H9 (cell line): ENCODE measurements at places on chromosomes 2 and 18. TPM values are rescaled to one million over a fixed set of nuclear protein-coding genes. Genes with fewer than 3 reads are reported as not detected.

SOWAHC gene
- 20.1 and 20.9 TPM in 2 replicates for total RNA-seq

DNA sequence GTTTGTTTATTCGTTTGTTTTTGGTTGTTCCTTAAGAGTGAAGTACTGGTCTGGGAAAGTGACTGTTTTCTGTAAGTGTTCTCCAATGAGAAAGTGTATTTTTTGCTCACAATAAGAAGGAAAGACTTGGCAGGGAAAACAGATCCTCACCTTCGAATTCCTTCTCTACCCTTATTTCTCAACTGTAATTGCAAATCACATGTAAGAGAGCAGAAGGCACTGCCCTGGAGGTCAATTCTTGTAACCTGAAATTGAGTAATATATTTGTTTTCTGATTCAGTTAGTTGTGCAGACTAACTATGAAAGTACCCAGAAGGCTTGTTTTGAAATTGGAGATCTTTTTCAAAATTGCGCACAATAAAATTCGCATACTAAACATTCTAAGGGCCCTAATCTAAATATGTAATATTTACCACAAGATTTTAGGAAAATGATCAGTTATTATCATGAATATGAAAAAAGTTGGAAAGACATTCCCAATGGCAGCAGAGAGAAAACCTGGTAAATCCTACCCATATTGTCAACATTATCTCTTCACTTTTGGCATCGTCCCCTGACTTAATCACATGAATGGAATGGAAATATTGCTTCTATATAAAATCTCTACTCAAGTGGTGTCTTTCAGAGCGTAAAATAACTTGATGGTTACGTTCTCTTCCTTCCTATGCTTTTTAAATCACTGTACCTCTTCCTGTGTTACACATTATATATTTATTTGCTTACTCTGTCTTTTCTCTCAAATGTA, 24.1 kb downstream of the TFPI start:
- DNase-seq: no peak

- DNase-seq: no peak
Observed at GRCh38 chr2:230166557-230167170, 53.1 kb downstream of the SP110 start.

DNA sequence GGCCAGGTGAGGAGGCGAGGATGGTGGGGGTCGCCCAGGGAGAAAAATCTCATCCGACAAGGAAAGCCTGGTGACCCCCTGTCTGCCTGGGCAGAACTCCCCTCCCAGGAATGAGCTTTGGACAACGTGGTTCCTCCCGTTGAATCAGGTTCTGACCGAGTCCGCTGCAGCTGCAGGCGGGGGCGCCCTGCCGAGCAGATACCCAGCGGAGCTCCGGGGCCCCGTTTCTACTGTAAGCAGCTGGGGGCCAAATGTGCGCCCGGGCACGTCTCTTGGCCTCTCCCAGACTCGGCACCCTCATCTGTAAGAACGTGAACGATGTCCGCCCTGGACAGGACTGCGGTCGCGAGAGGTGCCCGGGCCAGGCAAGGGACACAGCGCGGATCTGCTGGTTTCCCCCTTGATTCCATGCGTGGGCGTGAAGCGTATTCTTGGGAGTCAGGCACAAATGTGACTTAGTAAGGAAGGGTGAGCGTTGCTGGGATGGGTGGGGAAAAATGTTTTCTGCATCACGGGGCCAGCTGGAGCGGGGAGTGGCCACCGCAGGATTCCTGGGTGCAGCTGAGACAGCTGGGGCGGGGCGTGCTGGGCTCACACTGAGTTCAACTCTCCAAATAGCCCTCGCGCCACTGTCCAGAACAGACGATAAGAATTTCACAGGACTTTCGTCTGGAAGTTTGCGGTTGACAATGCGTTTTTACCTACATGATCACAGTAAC, 20.2 kb upstream of the TUBB6 start:
- DNase-seq: peak; percentile 60

ASB1 gene
- 46.0 and 49.4 TPM in 2 replicates for total RNA-seq

DNA sequence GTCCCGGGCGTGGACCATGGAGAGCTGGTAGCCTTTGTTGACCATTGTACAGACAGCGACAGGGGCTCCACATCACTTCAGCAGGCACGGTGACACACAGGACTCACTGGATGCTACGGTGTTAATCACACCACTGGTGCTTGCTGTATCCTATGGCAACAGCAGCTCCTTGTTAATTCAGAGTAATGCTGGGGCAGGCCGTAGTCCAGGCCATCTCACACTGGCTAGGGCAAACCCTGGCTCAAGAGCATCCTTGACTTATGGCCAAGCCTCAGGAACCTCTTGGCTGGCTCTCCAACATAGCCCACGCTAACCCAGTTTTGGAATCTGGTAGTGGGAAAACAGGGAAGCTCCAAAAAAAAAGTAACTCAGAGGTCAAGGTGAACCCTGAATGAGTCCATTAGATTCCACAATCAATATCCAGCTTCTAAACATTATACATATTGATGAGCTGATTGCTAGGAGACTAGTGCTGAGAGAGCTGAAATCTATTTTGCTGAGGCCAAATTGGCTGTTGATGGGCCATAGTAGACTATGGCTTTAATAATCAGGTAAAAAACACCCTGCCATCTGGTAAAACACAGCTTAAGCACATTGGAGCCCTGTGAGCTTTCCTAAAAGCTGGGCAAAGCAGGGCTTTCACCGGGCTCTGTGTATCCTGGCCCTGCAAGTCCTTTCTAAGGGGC, 253.6 kb downstream of the PRKCE start:
- no peak for DNase-seq

GALR1 gene
- total RNA-seq: 0.02 and 0.07 TPM in 2 replicates

HOXD12 gene
- not detected in 2 replicates for total RNA-seq
